Cortex of kidney (tissue), 1 donor: ENCODE measurements at places on chromosomes 2 and 18.

DNA sequence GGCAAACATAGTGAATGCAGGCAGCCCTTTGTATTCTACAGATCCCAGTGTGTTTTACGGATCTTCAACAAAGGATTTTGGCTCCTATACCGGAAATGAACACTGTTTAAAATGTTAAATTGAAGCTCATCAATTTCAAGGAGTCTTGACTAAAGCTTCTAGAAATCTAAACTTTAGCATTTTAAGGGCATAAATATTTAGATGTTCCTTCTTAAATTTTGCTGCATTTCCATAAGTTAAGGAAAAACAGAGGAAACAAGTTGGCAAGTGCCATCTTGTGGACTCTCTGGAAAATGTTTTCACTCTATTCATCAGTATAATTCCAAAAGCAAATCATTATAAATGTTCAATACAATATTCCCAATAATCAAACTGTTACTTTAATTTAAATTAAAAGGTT, 19.6 kb downstream of the CHN1 start:
- no peak for DNase-seq

GRCh38 chr2:109299536-109299935, 170.5 kb downstream of the SH3RF3 start:
- DNase-seq = no peak

DNA sequence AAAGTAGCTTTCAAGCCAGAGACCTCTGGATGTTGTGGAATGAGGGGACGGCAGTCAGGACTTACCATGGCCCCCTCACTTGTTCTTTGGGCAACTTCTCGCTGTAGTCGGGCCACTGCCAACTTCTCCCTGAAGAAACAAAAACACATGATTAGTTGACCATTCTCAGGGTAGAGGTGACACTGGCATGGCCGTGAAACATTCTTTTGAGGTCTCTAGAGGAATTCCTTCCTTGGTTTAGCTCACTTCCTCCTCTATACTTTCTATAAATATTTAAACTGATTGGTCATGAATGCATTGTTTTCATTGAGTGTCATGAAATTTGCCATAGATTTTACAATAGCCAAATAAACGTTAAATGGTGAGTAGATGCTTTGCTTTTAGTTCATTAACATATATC, 354.6 kb downstream of the NCKAP5 start:
- DNase-seq = no peak

DNA sequence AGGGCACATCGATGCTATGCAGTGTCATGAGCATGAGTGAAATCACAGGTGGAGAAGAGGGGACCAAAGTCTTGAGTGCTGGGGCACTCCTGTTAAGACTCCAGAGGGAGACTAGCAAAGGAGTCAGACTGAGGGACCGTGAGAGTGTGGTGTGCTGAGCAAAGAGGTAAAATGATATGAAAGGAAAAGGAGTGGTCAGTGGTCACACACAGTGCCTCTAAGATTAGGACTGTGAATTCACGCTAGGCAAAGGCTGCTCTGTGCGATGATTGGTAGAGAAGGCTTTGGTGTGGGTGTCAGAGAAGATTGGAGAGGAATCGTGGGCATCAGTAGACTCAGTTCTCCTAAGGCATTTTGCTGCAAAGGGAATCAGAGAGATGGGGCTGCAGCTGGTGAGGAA, 12.8 kb downstream of the SOCS6 start:
- no peak for DNase-seq

- no peak for DNase-seq
Observed at GRCh38 chr2:172377408-172377807, 50.0 kb upstream of the ITGA6 start.

- DNase-seq = no peak
Observed at GRCh38 chr2:238866656-238867277, 18.9 kb downstream of the TWIST2 start.
